Amniotic epithelial cell (primary cell): ENCODE measurements at places on chromosomes 3 and 15.

DNA sequence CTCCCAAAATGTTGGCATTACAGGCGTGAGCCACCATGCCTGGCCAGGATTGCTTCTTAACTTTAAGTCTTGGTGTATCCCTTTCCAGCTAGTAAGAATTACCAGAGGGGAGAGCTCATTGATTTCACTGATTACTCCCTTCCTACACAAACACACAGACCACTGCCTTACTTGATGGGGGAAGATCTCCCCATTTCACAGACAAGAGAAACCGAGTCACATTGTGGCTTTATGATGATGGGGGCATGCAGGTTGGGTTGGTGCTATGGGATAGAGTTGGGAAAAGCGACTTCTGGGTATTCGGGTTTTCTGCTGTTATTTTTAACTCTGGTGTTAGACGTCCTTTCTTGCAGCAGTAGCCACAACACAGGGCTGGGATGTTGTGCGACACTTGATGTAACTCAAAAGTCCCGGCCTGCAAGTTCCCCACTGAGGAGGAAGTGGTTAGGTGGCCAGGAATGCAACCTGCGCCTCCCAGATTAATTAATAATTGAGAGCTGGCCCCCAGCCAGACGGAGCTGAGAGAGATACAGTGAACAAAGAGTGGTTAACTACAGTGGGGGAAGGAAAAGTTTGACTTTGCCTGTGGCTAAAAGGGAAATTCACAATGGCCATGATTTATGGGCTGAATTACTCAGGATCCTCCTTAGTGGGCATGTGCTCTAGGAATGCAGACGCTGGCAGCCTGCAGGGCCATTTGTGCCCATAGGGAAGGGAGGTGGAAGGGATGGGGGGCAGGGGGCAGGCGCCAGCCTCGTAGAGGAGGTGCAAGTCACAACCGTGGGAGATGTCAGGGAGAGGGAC is 63.6 kb downstream of the SMAD6 start:
- DNase-seq: peak; percentile 78

GRCh38 chr3:134757549-134758069 is 37.5 kb upstream of the EPHB1 start:
- DNase-seq: no peak

DNA sequence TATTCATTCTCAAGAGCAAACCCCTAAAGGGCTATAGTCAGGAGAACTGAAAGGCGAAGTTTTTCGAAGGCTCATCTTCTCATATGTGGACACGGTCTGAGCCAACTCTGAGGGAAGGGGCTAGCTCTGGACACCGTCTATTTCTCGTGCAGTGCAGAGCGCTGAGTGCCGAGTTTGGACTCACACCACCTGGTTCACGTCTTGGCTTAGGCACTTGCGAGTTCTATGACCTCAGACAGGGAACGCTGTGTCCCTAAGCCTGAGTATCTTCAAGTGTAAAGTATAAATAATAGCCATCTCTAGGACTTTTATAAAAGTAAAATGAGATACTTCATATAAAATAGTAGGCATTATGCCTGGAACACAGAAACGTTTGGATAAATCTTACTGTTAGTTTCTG is 223.7 kb downstream of the FMN1 start:
- no peak for DNase-seq

- no peak for DNase-seq
These were observed 96.2 kb downstream of the PRICKLE2 start for GRCh38 chr3:64129106-64129505.

DNA sequence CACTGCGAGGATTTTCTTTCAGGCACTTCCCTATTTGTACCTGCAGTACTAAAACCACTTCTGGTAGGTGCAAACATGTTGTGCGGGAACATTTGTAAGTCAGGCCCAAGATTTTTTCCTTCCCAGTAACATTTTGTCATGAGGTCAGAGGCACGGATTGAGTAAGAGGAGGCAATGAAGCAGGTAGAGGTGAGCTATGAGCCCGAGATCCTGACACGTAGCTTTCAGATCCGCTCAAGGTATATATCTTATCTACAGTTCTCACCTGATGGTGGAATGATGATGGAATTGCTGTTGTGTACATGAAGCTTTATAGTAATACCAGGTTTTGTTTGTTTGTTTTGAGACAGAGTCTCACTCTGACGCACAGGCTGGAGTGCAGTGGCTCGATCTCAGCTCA is 497.5 kb downstream of the NR2F2 start:
- DNase-seq: no peak

GRCh38 chr15:92705764-92706163 is 50.2 kb upstream of the FAM174B start:
- no peak for DNase-seq

- DNase-seq: peak; percentile 21
These were observed 443.2 kb upstream of the TBL1XR1 start for GRCh38 chr3:177640319-177640965.

- DNase-seq: no peak
These were observed 251.0 kb upstream of the TLE3 start for GRCh38 chr15:70348581-70349344.

GRCh38 chr3:126916546-126916945 is 66.4 kb upstream of the PLXNA1 start:
- DNase-seq: no peak

DNA sequence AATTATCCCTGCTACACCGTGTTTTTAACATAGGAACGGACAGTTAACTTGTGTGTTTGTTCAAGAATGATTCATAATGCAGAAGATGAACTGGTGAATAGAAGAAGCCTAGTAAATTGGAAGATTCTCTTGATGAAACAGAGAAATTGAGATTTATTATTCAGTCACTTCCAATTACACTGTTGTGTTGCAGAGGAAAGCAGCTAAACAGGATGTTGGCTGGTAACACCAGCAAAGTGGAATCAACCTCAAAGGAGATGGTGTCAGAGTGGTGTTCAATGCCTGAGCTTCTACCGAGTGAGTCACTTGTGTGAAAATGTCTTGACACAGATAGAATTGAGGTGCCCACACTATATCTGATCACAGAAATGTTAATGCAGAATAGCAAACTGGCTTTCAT is 399.6 kb downstream of the LPP start:
- DNase-seq: no peak

- no peak for DNase-seq
These were observed 205.8 kb downstream of the SSR3 start for GRCh38 chr3:156349111-156349510.

DNA sequence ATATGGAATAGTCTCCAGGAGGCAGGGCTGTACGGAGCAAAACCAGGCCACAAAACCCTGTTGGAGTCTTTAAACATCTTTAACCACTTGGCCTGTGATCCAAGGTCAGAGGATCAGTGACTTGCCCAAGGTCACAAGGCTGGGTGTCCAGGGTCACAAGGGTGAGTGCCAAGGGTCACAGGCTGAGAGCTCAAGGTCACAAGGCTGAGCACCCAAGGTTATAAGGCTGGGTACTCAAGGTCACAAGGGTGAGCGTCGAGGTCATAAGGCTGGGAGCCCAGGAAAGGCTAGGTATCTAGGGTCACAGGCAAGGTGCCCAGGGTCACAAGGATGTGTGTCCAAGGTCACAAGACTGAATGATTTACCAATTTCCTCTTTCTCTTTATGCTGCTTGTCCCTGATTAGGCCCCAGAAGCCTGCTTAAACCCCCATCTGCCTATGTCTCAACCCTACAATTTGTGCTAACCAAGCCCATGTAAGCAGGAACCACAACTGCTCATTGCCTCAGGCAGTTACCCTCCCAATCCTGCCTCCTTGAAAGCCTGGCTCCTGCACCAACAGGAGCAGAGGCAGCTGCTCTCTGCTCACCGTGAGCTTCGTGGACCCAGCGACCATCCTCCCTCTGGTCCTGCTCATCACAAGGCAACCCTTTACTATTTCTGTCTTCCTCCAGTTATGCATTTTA is 51.5 kb downstream of the MGLL start:
- no peak for DNase-seq

DNA sequence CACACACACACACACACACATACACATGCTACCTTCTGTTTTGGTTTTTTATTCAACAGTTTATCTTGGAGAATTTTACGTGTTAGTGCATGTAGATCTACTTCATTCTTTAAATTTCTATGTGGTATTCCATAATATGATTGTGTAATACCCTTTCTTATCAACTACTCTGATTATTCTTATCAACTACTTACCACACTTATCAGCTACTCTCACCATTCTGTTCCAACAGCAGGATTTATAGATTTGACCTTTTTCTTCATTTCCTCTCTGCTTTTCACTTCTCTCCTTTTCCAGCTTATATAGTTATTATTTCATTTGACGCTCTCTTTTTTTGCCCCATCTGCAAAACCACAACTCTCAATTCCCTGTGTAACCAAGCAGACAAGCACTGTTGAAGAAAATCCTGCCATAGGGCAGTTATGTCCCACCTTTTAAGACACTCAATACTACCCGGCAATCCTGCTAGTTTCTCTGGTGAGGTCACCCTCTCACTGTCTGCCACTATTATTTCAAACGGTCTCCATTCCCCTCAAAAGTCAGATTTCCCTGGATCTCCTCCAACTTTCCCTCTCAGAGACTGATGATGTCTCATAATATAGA is 56.9 kb upstream of the SATB1 start:
- DNase-seq: peak; percentile 7

GRCh38 chr3:157429708-157430107 is 6.9 kb upstream of the PTX3 start:
- no peak for DNase-seq

DNA sequence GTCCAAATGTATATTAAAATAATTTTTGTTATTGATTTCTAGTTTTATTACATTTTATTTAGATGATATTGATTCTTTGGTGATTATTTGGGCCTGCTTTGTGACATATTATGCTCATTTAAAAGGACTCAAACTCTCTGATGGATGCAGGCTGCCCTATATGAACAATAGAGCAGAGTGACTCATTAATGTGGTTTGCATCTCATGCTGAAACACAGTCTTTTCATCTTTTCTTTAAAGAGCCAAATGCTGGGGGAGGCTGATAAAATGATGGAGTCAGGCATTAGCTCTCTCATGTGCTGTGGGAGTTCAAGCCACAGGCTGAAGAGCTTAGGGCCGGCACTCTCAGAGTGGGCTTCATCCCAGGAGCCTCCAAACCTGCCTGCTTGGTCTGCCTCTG is 7.2 kb downstream of the PLA1A start:
- peak; percentile 80 for DNase-seq

DNA sequence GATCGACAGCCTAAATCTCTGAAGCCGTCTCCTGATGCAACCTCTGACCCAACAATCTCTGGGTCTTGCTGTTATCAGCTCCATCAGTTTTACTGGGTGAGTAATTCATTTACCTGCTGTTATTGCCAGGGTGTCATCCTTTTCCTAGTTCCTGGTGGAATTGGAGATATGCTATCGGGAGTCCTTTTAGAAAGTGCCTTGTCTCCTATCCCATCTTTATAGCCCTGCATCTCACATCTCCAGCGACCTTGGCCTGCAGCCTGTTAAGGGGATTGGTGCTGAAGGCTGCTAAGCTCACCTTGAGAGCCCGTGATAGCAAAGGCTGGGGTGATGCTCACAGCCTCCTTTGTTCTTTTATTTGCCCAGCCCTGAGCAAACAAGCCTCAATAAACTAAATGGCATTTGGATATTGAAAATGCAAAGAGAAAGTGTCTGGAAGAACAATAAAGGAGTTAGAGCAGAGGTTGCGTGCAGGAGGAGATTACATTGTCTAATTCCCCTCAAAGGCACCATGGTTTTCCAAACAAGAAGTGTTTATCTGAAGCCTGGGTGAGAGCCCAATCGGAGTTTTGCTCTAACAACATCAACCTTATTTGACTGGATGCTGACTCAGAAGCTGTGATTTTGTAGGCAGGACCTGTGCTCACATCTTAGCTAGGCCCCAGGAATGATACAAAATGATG is 101.8 kb downstream of the RPLP1 start:
- no peak for DNase-seq

- no peak for DNase-seq
These were observed 43.0 kb upstream of the GK5 start for GRCh38 chr3:142268426-142268825.

DNA sequence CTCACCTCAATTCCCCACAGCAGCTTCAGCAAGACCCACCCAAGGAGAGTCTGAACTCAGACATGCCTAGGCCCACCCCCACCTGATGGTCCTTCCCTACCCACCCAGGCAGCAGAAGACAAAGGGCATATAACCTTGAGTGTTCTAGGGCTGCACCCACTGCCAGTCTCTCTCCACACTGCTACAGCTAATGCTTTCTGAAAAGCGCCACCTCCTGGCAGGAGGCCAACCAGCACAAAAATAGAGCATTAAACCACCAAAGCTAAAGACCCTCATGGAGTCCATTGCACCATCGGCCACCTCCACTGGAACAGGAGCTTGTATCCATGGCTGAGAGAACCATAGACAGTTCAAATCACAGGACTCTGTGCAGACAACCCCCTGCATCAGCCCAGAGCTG is 11.3 kb upstream of the RPL39L start:
- peak; percentile 15 for DNase-seq

- DNase-seq: no peak
These were observed 38.7 kb downstream of the C3orf38 start for GRCh38 chr3:88188436-88188835.

DNA sequence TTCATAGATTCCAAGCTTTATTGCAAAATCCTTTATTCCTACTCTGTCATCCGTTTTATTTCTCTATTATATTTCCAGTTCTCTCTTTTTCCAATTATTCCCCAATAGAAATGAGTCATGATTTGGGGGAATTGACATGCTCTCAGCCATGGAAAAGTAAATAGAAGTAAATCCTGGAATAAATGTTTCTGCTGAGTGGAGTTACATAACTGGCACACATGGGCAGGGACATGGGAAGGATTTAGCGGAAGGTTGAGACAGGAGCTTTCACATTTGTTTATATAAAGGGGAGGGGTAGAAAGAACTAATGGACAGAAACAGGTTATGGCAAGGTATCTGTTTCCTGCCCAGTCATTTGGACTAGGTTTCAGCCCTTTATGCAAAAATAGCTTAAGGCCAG is 221.6 kb downstream of the PLOD2 start:
- DNase-seq: no peak

- peak; percentile 74 for DNase-seq
These were observed 47.2 kb upstream of the RASA2 start for GRCh38 chr3:141439589-141439988.

GRCh38 chr3:148646126-148646665 is 51.5 kb upstream of the AGTR1 start:
- no peak for DNase-seq

DNA sequence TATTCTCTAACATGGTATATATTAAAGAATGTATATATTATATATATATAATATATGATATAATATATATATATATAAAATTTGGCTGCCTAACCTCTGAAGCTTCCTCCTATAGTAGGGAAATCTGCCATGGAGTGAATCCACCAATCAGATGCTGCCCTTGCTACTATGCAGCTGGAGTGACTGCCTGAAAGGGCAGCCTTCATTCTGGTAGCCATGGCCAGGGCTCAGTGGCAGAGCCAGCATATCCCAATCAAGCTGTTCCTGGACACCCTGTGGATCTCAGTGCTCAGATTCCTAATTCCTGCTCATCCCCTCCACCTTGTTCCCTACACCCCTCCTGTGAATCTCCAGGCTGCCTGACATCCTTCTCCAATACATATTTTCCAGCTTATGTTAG is 2.2 kb upstream of the SH3GL3 start:
- DNase-seq: no peak

GRCh38 chr3:58006661-58007060 is 1.6 kb upstream of the FLNB start:
- DNase-seq: no peak
